Lung (tissue), 17 donors: ENCODE measurements at places on chromosomes 4 and X. TPM values are rescaled to one million over a fixed set of nuclear protein-coding genes. Genes with fewer than 3 reads are reported as not detected.

DNA sequence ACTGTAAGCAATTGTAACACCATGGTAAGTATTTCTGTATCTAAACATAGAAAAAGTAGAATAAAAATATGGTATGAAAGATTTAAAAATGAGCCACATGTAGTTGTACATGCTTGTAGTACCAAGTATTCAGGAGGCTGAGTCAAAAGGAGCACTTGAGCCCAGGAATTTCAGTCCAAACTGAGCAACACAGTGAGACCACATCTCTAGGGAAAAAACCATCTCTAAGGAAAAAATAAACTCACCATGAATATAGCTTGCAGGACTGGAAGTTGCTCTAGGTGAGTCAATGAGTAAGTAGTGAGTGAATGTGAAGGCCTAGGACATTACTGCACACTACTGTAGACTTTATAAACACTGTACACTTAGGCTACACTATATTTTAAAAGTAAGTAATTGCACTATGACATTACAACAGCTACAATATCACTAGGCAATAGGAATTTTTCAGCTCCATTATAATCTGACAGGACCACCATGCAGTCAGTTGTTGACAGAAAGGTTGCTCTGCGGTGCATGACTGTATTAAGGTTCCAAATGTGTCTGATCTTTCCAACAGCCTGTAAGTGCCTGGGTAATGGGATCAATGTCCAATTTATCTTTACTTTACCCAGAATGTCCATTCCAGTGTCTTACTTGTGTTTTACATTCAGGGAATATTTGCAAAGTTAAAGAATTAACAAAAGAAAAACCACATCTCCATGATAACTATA lies 28.9 kb upstream of the LRBA start:
- H3K27me3 ChIP-seq, result no peaks in the 10 kb centered on the region
- no peaks in the 10 kb centered on the region for H3K36me3 ChIP-seq
- H3K4me1 ChIP-seq, result no peaks in the 10 kb centered on the region

- DNase-seq, result no peak
- peaks cover 1% of the 10 kb centered on the region for H3K36me3 ChIP-seq
- no peak overlapping the region for H3K4me3 ChIP-seq
- H3K27ac ChIP-seq, result no peak overlapping the region
- no peaks in the 10 kb centered on the region for H3K4me1 ChIP-seq
Observed at GRCh38 chrX:24495700-24496099, 30.6 kb downstream of the PDK3 start.

DNA sequence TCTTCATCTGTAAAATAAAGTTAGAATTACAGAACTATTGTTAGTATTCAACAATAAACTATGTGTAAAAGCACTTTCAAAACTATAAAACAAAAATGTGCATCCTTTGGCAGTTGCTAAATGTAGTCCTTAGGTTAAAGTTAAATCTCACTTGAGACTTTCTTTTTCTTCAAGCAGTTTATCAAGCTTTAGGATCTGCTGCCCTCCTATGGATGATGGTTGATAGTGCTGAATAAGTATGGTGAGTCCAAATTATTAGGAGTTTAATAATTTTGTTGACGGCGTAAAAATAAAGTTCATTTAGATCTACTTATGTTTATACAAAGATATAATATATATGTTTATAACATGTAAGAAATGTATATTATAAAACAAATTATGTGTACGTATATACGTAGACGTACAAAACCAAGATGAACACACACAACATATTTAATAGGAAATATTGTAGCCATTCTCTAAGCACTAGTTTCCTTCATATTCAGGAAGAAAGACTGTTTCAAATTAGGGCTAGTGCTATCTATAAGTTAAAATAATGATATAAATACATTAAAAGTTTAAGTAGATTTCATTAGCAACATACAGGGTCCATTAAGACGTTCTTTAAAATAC lies 22.3 kb downstream of the UGT2A2 start:
- DNase-seq, result peak; percentile 72
- H3K36me3 ChIP-seq, result no peaks in the 10 kb centered on the region
- no peak overlapping the region for H3K27ac ChIP-seq
- H3K4me3 ChIP-seq, result no peak overlapping the region
- no peaks in the 10 kb centered on the region for H3K27me3 ChIP-seq
- no peaks in the 10 kb centered on the region for H3K4me1 ChIP-seq

DNA sequence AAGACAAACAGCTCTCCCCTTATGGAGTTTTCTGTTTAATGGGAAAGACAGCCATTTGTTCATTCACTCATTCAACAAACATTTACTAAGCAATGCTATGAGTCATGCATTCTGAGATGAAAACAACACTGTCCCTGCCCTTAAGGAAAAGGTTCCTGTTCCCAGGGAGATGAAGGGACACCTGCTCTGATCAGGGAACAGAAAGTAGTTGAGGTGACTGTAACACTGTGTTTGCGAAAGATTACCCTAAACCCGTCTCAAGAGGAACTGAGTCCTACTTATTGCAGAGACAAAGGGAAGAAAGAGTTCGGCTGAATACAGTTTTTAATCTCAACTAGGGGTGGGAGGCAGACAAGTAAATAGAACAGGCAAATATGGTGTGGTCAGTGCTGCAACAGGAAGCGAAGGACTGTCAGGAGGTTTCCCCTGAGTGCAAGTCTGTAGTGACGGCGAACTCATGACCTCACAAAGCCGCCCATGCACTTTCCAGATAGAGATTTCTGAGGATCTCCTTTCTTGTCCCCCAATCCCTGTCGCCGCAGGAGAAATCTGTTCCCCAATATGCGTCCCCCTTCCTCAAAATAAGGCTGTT lies 712 bp downstream of the STX18 start:
- peak; percentile 19 for DNase-seq
- peak overlapping the region; percentile 91 for H3K4me3 ChIP-seq
- no peaks in the 10 kb centered on the region for H3K27me3 ChIP-seq
- peaks cover 12% of the 10 kb centered on the region for H3K4me1 ChIP-seq
- H3K36me3 ChIP-seq, result peaks cover 5% of the 10 kb centered on the region

GRCh38 chrX:10047631-10048030 lies 80.5 kb downstream of the CLDN34 start:
- H3K27ac ChIP-seq, result peak overlapping the region; percentile 50
- peaks cover 8% of the 10 kb centered on the region for H3K27me3 ChIP-seq
- DNase-seq, result no peak
- peaks cover 5% of the 10 kb centered on the region for H3K4me1 ChIP-seq
- no peaks in the 10 kb centered on the region for H3K36me3 ChIP-seq

- H3K4me1 ChIP-seq, result peaks cover 15% of the 10 kb centered on the region
- H3K36me3 ChIP-seq, result no peaks in the 10 kb centered on the region
- no peak overlapping the region for H3K27ac ChIP-seq
- H3K27me3 ChIP-seq, result no peaks in the 10 kb centered on the region
- no peak overlapping the region for H3K4me3 ChIP-seq
Observed at GRCh38 chr4:155509555-155509954, 132.8 kb upstream of the MAP9 start.

The CXCL11 gene
- 0.58 TPM for total RNA-seq

The BBS12 gene
- 4.0 TPM for total RNA-seq

The ABCG2 gene
- 15.7 TPM for total RNA-seq

The JCHAIN gene
- 131 TPM for total RNA-seq

The PHOX2B gene
- total RNA-seq, result not detected

The ADH1C gene
- total RNA-seq, result 5.9 TPM

The TCEAL6 gene
- not detected for total RNA-seq

The GNRHR gene
- total RNA-seq, result not detected

The GAB1 gene
- total RNA-seq, result 138 TPM
